ENCODE measurements at places on chromosomes 12 and 14.
A peak's percentile ranks its signal among the peaks of the same experiment; 100 is the strongest.

DNA sequence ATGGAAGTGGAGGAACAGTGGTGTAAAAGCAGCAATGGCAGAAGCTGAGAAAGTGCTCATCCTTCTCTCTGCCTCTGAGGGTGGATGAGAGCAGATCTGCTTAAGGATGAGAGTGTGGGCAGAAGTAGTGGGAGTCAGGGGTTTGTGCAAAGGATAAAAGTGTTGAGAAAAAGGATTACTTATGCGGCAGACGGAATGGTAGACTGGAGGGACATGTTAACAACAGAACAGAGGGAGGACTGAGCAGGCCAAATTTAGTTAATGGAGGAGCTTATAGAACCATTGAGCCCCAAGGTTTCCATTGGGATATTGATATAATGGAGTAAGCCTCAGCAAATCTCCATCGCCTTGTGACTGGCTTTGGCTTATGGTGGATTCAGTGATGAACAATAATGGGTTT lies 25.5 kb downstream of the TRHDE start:
- no peak for DNase-seq

DNA sequence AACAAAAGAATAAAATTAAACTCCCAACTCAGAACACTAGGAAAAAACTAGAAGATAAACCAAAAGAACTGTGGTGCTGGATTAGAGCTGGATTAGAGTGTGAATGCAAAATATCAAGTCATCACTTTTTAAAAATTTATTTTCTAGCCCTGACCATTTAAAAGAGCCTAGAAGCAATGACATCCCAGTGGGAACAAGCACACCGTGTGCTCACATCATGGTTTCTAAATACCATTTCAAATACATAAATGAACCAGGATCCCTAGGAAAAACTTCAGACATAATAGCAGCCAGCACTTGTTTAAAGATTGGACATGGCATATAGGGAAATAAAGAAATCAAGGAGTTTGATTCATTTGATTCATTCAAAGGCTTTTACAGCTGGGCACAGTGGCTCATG lies 30.0 kb downstream of the KDM5A start:
- no peak for DNase-seq

DNA sequence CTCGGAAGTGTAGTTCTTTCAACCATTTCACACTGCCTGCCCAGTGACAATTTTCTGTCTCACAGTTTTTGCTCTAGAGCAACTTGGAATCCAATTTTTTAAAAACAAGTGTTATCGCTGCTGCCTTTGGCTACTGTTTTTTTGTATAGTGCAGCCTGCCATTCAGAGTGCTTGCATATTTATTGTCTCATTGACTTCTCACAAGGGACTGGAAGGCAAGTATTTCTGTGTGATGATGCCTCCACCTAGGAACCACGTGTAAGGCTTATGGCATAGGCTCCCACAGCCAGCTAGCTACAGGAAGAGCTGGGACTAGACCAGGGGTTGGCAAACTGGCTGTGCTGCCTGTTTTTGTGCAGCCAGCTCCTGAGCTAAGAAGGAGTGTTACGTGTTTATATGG lies 903 bp downstream of the PARPBP start:
- DNase-seq: peak; percentile 22

GRCh38 chr14:76298896-76299295 lies 77.0 kb upstream of the ESRRB start:
- DNase-seq: no peak

DNA sequence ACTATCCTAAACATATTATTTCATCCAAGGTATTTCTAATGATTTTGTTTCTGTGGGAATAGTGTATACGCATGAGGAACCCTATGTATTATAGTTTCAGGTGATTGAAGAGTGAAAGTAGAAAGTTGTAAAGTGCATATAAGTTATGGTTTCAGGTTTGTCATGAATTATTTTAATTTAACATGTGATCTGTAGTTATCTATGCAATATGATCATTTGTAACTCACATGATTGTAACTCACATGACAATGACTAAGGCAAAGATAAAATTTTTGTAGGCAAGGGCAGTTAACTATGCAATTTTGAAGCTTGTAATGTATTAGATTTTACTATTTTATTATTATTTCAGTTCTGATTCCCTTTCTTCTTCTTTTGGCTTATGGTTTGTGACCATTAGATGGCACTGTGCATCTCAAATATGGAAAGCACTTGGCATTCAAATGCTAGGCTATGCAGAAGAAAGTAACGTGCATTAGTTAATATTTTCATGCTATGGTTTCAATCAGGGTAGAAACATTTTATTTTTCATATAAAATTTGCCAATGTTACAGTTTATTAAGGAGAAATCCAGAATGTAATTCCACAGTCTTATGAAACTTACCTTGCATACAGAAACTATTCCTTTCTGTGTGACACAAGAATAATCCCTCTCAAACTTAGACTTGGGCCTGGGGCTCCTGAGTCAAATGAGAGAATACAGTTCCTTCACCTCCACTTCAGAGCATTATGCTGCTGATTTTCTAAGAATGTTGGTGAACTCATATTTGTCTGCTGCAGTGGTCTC lies 15.8 kb upstream of the TMEM30B start:
- no peak for DNase-seq

GRCh38 chr14:87678624-87679023 lies 314.4 kb downstream of the GALC start:
- no peak for DNase-seq

DNA sequence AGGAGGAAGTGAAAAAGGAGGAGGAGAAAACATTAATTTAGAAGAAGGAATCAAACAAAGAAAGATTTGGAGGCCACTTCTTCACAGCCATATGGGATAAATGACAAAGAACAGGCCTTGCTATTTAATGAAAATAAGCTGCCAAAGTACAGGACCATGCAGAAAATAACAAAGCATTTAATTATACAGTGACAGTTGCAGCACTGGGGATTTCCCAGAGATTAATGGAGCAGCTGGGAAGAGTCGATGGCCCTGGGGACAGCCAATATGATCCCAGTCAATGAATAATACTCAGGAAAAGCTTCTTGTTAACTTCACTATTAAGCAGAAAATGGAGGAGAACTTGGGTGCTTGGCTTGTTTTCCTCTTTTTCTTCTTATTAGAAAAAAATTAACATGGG lies 34.6 kb downstream of the RERG start:
- DNase-seq: no peak

All from colonic mucosa (tissue), 4 donors.